ENCODE measurements at places on chromosomes 11 and 22.
A peak's percentile ranks its signal among the peaks of the same experiment; 100 is the strongest.

DNA sequence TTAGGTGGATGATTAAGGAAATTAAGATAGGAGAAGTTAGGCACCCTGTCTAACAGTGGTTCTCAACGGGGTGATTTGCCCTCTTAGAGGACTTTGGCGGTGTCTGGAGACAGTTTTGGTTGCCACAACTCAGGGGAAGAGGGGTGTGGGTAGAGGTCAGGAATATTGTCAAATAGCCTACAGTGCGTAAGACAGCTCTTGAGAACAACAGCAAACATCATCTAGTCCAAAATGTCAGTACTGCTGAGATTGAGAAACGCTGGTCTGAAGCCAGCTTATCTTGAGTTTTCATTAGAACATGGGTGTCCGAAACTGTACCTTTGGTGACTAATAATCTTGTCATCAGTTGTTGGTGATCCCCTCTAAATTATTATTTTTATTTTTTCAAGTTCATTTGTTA, 38.4 kb downstream of the CECR2 start:
- no peak for DNase-seq

- no peak for DNase-seq
Observed at GRCh38 chr22:20389288-20389687, 4.7 kb upstream of the ZNF74 start.

- DNase-seq = no peak
Observed at GRCh38 chr11:119027561-119028345, 2.9 kb downstream of the SLC37A4 start.

DNA sequence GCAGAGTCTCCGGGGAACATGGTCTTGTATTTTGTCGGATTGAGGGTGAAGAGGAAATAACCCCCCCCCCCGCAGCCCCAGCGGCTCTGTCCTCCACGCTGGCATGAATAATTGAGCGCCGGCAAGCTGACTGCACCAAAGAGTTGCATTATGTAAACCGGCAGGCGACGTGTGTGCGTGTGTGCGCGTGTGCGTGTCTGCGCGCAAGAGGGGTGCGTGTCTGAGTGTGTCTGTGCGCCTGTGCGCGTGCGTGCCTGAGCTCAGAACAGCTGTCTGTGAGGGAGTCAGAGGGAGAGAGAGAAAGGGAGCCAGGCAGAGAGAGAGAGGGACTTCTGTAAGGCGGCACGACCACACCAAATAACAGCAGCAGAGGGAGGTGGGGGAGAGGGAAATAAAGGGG, 94.4 kb downstream of the SCN3B start:
- DNase-seq = peak; percentile 92

- peak; percentile 20 for DNase-seq
Observed at GRCh38 chr11:16607675-16608644, 130.5 kb upstream of the C11orf58 start.

- peak; percentile 59 for DNase-seq
Observed at GRCh38 chr11:15159085-15159484, 44.4 kb downstream of the INSC start.

GRCh38 chr22:50595189-50595588, 5.4 kb upstream of the MAPK8IP2 start:
- no peak for DNase-seq

DNA sequence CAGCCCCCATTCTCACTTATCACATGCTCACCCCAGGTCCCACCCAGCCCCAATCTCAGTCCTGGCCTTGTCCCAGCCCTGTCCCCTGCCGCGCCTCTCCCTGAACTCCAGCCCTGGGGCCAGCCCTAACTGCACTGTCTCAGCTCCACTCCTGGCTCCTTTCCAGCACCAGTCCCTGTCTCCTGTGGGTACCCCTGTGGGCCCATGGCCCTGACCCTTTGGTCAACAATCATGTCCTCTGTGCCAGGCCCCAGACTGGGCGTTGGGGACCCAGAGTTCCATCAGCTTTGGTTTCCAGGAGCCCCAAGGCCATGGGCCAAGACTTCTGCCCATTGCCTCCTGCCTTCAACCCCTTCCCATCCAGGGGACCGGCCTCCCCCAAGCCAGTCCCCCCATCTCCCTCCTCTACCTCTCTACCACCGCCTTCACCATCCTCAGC, 757 bp downstream of the SPI1 start:
- DNase-seq = no peak

- peak; percentile 74 for DNase-seq
Observed at GRCh38 chr11:109123816-109124787, 297.9 kb upstream of the C11orf87 start.

DNA sequence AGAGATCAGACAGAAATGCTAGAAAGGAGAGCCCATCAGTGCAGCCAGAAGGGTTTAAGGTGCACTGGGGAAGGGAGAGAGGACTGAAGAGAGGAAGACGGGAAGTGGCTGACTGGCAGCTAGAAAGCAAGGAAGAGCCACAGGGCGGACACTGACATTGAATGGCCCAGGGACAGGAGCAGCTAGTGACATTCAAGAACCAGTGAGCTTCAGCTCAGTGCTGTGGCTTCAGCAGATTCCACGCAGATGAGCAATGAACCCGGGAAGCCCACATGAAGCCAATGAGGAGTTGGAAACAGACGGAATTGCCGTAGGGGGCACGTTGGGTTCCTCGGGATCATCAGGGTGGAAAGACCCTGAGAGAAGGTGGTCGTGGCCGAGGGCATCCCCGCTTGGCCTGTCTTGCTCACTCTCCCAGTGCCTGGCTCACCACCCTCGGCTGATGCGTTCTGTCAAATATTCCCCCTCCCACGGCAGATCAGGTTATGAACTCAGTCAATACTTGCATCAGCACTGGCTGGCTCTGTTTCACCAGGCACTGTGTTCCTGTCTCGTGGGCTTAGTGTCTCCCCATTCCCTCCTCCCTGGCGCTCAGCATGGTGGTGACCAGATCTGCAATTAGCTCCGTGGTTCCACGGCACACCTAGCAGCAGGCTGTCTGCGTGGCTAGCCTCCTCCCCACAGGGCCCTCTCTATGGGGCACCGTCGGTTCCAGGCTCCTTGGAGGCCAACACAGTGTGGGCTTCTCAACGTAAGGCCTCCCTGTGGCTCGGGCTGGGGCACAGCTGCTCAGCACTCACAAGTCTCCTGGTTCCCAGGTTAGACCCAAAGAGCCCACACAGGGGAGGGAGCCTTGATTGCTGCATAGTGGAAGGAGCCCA, 145.5 kb downstream of the TRIM29 start:
- no peak for DNase-seq

GRCh38 chr22:25232301-25232700, 12.9 kb downstream of the CRYBB2 start:
- DNase-seq = peak; percentile 56

DNA sequence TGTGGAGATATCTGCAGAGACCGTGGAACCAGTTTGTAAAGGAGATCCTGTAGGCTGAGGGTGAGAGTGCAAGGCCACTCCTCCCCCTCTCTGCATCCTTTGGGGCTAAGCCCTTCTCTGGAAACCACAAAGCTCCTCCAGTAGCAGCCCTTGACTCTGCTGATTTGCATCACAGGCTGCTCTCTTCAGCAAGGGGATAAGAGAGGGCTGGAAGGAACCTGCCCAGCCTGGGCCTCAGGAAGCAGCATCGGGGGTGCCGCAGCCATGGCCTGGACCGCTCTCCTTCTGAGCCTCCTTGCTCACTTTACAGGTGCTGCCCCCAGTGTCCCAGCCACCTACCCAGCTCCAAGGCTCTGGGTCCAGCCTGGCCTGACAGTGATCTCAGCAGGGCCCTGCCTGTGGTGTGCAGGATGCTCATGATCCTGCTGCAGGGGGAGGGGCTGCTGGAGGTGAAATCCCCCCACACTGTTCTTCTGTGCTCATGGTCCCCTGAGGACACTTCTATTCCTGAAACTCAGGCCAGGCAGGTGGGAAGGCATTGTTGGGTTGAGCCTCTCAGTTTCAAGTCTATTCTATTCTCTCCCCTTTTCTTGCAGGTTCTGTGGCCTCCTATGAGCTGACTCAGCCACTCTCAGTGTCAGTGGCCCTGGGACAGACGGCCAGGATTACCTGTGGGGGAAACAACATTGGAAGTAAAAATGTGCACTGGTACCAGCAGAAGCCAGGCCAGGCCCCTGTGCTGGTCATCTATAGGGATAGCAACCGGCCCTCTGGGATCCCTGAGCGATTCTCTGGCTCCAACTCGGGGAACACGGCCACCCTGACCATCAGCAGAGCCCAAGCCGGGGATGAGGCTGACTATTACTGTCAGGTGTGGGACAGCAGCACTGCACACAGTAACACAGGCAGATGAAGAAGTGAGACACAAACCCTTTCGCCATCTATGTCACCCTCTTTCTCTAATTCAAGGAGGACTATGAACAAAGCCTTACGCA, 68.5 kb upstream of the IGLL5 start:
- DNase-seq = no peak

DNA sequence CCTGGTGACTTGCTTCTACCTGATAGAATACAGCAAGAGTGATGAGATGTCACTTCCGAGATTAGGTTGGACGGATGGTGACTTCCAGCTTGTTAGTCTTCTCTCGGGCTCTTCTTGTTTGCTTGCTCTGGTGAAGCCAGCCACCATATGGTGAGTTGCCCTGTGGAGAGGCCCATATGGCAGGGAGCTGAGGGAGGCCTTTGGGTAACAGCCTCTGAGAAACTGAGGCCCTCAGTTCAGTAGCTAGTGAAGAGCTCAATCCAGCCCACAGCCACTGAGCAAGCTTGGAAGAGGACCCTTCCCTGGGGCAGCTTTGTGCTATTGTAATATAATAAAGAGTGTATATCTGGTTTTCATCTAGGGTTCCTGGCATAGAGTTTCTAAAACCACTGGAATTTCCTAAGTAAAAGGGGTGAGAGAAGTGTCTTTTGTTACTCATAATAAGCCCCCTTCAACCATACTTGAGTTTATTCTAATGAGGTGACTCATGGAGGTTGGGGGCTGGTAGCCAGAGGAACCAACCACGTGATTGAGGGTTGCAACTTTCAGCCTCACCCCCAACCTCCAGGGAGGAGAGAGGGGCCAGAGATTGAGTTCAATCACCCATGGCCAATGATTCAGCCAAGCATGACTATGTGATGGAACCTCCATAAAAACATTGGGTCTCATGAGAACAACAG, 8.0 kb upstream of the TPCN2 start:
- DNase-seq = peak; percentile 46

- no peak for DNase-seq
Observed at GRCh38 chr22:31083377-31083768, 2.3 kb downstream of the SMTN start.

DNA sequence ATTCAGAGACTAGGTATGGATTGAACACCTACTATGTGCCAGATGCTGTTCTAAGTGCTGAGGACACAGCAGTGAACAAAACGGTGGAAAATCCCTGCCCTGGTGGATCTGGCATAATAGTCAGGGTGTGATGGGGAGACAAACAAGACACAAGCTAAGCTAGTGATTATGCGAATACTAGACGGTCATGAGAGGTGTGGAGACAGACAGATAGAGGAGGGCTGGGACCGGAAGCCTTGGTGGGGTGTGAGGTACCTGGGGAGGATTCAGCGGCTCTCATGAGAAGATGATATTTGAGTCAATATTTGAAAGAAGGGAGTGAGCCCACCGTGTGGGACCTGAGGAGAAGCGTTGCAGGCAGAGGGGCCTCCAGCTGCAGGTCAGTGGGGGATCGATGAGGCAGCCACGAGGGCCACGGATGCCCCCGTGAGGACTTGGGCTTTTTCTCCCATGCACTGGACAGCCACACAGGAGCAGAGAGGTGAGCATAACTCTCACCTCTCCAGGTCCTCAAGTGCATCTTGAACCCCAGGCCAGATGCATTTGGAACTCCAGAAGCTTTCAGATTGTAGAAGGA, 4.7 kb downstream of the CD5 start:
- no peak for DNase-seq

- no peak for DNase-seq
Observed at GRCh38 chr11:88098289-88098688, 77.0 kb downstream of the RAB38 start.

DNA sequence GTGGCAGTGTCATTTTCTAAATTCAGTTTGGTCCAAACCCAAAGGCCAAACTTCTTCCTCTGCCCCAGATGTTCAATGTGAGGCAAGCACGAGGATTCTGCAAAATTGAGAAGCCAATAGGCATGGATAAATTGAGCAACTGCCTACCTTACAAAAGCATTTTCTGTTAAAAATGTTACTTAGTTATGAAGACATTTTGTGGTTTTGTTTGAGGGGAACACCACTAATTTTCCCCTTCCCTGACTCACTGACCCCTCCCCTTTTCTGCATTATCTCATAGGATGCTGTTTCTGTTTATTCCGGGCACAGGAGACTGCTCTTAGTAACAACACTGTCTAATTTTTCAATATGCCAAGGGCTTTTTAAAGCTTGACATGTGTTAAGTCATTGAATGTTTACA, 462.8 kb downstream of the INSC start:
- DNase-seq = no peak

DNA sequence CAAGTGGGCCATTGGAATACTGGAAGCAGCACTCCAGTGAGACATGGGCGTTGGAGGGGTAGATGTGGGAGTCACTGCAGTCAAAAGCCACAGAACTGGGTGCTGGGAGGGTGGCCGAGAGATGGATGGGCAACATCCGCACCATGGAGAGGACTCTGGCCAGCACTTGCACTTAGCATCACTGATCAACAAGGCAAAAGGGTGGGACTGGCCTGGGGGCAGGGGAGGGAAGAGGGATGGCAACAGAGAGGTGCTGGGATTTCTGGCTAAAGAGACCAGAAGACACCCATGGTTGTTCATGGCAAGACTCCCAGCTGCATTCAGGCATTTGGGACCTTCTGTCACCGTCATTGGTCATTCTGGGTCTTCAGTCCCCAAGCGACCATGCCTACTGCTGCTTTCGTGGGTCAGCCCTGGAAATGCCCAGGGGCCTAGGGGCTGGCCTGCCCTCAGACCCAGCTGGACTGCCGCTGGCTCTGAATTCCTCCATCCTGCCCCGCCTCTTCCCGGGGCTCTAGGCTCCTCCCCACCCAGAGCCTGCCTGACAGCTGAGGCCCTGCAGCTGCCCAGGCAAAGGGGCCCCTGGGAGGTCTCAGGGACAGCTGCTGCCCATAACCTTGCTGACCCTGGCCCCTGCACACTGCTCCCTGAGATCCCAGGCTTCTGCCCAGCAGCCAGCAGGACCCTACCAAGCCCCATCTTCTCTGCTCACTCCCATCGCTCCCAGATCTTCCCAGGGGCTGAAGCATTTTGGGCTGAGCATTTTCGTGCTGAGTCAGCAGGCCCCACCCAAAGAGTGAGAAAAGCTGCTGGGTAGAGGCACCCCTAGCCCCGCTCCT, 13.0 kb upstream of the CDC42EP2 start:
- DNase-seq = peak; percentile 61

DNA sequence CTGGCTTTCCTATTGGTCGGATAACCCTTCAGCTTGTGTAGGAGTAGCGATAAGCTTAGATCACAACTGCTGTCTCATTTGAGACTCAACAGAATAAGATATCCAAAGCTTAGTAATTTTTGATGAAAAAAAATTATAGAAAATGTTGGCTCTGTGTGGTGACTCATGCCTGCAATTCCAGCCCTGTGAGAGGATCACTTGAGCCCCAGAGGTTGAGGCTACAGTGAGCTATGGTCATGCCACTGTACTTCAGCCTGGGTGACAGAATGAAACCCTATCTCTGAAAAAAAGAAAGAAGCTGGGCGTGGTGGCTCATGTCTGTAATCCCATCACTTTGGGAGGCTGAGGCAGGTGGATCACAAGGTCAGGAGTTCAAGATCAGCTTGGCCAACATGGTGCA, 55.6 kb upstream of the RRM1 start:
- peak; percentile 17 for DNase-seq
